ENCODE measurements at places on chromosomes 2 and 18.

DNA sequence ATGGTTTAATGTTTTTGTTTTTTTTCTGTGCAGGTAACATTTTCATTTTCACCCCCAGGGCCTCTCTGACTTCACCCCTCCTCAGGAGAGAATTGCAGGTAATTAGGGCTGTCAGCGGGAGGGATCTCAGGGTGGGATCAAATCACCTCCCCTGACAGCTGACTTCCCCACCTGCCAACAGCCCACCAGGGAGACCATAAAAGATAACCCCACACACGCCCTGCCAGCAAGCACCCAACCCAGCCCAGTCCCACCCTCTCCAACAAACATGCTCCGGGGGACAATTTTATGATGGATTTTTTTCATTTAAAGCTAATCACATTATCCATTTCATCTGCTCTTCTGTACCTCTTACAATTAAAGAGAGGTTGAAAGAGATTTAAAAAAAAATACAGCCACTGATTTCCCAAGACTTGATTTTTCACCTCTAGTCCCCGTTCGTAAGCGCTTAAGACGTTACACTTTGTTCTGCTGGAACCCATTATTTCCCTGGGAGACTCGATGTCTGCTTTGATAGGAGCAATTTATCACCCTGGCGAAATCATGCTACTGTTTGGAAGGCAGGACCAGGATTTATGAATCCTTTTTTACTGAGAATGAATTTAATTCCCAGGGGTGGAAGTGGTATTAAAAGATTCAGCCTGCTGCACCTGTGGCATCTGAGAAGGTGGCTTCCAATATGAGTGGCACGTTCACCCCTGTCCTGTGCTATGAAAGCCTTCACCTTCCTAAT is 232.9 kb upstream of the ID2 start:
- DNase-seq, result no peak

- no peak for DNase-seq
Observed at GRCh38 chr2:182887753-182888415, 21.4 kb upstream of the FRZB start.

GRCh38 chr2:10166676-10167292 is 44.2 kb downstream of the RRM2 start:
- no peak for DNase-seq

DNA sequence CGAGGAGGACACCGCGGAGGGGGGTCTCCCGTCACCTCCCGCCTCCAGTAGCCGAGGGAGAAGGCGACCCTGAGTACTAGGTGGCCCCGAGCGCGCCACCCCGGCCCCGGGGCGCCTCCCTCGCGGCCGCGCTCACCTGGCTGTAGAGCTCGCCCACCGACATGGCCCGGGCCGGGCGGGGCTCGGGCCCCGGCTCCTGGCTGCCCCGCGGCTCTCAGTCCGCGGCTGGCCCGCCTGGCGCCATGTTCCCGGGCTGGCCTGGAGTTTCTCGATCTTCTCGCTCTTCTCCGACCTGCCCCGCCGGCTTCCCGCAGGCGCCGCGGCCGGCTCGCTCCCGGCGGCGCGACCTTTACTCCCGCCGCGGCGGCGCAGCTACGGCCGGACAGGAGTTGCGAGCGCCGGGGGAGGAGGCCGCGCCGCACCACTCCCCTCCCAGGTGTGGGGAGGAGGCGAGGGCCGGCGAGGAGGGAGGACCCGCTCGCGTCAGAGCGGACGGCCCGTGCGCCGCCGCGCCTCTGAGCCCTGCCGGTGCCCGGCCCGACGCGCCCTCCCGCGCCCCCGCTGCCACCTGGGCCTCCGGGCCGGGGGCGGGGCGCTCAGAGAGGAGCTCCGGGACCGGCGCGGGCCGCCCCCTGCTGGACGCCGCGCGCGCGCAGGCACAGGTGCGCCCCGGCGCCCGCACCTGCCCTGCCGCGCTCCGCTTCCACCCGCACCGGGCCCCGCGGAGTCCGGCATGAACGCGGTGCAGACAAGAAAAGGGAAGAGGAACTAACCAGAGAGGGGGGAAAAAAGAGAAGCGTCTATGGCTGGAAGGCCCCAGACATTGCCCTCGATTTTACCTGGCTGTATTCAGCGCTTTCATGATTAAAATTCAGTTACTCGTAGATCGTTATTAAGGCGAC is at the start of gene MYO5B:
Gene MYO5B (minus strand): TSS at position 517 of the 902 bp plus-strand sequence. CDS start 354 bp downstream, at position 163.
- DNase-seq, result peak; percentile 3

- no peak for DNase-seq
Observed at GRCh38 chr2:18440141-18440661, 120.3 kb downstream of the RDH14 start.

GRCh38 chr2:72864500-72864899 is 22.7 kb upstream of the SPR start:
- DNase-seq, result no peak

Data from activated CD4-positive, CD25-positive, alpha-beta regulatory T cell (primary cell).